Panc1 (cell line): ENCODE measurements at places on chromosomes 12 and 14.

DNA sequence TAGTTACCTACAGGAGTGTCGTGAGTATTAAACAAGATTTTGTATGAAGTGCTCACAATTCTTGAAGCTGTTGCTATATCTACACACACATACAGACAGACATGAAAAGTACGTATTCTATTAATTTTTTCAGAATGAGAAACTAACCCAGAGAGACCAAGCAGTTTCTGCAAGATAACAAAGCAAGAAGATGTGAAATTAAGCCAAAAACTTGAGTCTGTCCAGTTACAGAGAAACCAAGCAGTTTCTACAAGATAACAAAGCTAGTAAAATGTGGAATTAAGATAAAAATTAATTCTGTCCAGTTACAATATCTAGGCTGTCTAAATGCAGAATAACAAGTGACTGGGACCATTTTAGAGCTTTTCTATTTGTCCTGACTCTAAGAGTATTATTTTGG, 132.4 kb downstream of the ALG10B start:
- DNase-seq: no peak

DNA sequence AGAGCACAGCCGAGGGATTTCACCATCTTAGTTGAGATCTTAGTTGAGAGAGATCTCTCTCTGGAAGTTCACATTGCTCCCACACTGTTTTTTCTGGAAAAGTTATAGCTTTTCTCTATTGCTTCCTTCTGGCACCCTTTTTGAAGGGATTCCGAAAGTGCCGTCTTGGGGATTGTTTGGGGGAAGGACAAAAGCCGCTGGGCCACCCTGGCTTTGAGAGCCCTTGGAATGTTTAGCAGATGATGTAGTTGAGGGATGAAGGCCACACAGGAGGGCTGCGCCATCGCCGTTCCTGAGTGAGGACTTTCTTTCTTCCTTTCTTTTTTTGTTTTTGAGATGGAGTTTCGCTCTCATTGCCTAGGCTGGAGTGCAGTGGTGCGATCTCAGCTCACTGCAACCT, 17.7 kb downstream of the PLEKHG3 start:
- DNase-seq: no peak

DNA sequence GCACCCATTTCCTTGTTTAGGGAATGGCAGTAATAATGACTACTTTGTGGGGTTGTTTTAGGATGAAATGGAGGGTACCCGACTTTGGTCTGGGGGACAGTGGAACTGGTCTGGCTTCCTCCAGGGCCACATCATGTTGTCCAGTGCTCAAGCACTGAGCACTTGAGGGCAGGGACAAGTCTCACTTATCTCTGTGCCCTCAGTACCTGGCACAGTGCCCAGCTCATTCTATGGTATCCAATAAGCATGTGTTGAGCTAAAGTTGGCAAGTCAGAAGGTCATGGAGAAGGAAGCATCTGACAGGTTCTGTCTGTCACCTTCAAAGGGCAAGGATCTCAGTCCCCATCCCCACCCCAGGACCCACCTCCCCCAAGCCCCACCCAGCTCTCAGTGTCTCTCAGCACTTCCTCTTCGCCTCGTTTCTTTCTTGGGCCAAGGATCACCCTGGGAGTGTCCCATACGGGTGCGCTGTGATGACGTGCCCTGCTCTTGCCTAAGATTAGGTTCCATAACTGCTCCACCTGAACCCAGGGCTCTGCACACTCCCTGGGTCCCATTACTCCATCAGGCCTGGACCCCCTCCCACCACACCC, 24.3 kb upstream of the TMEM106C start:
- no peak for DNase-seq

GRCh38 chr14:68633131-68633991, 159.5 kb downstream of the ZFP36L1 start:
- no peak for DNase-seq

- DNase-seq: no peak
Measured at GRCh38 chr12:32609966-32610365, 69.1 kb upstream of the DNM1L start.

DNA sequence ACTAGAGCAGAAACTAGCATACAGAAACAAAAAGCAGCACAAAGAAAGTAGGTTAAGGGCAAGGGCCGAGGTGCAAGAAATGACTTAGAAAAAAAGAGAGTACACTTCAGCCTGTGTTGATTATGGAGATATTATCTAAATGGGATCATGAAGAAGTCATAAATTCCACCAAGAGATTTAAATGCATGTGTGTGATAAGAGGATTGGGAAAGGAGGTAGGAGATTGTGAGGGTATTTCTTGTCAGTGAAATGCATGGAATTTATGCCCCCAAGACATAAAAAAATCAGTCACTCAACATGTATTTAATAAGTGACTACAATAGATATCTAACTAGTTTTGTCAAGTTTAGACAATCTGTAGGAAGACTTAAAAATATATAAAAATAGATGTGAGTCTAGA, 976.2 kb upstream of the LRFN5 start:
- no peak for DNase-seq

DNA sequence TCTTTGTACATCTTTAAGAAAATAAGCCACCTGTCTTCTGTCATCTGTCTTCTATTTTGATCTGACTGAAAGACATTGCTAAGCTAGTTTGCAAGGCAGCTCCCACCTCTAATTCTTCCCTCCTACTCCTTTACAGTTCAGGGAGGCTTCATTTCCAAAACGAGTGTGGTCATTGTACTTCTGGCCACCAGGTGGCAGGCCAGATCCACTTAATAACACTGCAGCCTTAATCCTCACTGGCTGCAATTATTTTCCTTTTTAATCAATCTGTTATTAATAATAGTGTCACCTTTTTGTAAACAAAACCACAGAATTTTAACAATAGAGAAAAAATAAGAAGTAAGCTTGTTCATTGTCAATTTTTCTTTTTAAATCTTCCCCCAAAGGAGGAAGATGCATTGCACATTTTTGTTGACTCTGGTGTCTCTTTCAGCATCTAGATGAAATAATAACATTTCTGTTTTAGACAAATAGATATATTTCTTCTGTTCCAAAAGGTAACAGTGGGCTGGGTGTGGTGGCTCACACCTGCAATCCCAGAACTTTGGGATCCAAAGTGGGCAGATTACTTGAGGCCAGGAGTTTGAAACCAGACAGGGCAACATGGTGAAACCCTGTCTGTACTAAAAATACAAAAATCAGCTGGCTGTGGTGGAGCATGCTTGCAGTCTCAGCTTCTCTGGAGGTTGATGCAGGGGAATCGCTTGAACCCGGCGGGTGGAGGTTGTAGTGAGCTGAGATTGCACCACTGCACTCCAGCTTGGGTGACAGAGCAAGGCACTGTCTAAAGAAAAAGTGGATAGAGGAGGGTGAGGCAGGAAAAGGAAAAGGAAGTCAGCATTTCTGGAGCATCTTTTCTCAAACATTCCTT, 23.3 kb downstream of the GABARAPL1 start:
- no peak for DNase-seq

DNA sequence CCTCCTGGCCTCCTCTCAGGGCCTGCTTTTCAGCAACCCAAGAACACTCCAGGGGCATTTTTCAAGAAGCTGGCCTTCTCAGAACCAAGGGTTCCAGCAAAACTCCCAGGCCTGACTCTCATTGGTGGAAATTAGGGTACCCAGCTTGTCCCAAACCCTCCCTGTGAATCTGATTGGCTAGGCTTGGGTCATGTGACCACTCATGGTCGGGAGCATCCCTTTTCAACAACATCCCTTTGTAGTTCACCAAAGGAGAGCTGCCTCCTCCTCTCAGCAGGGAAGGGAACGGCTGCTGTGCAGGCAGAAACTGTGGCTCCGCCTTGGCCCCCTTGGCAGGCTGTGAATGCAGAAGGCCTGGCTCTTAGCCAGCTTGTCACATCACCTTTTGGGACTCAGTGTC, 94.5 kb downstream of the AACS start:
- DNase-seq: no peak

DNA sequence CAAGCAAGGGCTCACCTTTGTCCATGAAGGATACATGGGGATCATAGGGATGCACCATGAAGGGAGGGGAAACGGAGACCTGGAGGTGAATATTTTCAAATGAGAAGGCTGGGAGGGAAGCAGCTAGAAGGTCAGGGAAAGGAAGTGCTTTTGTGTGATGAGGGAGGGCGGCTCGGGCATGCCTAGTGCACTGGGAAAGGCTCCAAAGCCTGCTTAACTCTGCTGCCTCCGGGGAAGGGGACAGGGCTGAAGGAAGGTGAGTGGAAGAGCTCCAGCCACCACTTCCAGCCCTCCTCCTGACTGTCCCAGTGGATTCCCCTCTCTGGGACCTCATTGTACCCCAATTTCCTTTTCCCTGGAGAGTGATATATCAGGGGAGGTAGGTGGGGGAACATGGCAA, 149.4 kb upstream of the PRMT8 start:
- DNase-seq: no peak

GRCh38 chr12:85092814-85093370, 56.7 kb downstream of the LRRIQ1 start:
- peak; percentile 39 for DNase-seq

GRCh38 chr14:50000380-50001150, 107.7 kb downstream of the ARF6 start:
- DNase-seq: no peak

GRCh38 chr14:75461303-75461702, 33.5 kb downstream of the JDP2 start:
- DNase-seq: no peak

GRCh38 chr14:90505531-90505930, 108.7 kb downstream of the CALM1 start:
- DNase-seq: no peak

DNA sequence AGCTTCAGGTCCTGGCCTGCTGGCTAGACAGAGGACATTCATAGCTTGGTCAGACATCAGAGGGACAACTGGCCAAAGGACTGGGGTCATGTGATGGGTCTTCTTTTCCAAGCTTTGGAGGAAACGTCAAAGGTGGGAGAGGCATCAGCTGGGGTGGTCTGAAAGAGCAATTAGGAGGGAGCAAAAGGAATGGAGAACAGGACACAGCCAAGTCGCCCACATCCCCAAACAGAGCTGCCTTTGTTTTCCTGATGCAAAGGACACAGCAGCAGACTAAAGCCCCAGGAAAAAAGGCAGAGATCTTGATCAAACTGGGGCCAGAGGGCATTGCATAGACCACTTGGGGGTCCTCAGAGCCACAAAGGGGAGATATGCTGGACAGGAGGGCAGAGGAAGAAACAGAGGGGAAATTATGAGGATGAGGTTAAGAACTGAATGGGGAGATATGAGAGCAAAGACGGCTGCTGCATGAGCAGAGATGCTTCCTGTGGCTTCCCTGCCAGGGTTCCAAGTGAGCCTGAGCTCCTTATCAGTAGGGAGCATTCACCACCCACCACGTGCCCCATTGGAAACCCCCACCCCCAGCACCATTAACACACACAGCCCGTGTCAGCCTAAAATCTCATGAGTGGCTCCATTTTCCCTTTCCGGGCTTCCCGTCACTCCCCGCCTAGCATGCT, 62.4 kb downstream of the ANO2 start:
- DNase-seq: no peak

DNA sequence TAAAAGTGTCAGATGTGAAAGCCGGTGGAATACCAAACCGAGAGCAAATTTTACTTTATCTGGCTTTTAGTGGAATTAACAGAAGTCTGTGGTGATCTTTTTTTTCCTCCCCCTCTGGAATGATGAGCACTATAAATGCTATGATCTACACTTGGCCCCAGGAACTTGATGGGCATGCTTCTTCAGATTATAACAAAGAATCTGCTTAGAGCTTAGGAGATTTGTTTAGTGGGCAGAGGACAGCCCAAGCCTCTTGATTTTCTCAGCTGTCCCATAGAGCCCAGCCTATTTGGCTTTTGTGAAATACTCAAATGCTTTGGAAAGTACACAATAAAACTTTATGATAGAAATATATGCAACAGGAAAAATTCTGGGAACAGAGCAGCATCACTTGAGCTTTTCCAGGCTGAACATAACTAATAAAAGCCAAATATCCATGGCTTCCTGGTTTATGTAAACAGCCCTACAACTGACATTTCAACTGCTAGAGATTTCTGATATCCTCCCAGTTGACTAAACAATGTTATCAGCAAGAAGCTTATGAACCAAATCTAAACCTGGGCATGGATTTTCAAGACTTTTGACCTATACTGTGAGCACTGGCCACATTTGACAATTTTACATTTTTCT, 149.6 kb downstream of the PLXNC1 start:
- no peak for DNase-seq

DNA sequence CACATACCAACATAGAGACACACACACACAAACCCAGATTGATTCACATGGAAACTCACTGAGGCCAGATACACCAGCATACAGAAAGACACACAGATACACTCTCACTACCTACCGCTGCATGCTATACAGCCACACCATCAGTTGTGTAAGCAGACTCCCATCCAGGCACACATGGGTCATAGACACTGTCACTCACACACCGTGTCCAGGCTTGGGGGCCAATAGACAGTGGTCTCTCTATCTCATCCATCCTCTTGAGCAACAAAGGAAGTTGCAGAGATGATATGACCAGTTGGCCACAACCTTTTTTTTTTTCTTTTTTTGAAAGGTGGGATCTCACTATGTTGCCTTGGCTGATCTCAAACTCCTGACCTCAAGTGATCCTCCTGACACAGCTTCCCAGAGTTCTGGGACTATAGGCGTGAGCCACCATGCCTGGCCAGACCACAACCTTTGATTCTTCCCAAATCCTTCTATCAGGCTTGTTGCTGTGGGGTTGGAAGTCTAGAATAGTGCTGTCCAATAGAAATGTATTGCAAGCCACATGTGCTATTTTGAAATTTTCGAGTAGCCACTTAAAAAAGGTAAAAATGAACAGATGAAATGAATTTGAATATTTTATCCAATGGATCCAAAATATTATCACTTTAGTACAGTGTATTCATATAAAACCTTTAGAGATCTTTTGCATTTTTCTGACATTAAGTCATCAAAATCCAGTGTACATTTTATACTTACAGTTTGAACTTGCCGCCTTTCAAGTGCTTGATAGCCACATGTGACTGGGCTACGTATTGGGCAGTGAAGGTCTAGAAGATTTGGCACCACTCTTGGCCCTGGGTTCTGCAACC, 7.4 kb downstream of the LRP1-AS start:
- no peak for DNase-seq

DNA sequence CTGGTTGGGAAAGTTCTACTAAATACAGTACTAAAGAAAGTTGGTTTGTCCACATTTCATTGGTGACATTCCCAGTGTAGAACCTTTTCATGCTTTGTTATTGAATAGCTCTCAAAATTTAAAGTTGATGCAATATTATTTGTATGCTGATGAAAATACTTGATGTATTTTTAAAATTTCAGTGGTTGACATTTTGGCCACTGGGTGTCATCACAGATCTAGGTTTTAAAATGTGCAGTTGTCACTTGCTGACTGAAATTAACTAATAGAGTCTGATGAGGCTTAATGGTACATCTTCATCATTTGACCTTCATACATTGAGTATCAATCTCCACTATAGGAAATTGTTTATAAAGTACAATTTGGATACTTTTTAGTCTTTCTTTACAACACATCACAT, 37.1 kb downstream of the CMAS start:
- peak; percentile 12 for DNase-seq

GRCh38 chr14:102914474-102915291, 7.8 kb upstream of the AMN start:
- DNase-seq: no peak
